ENCODE measurements at places on chromosomes 3 and 15.
A peak's percentile ranks its signal among the peaks of the same experiment; 100 is the strongest.

DNA sequence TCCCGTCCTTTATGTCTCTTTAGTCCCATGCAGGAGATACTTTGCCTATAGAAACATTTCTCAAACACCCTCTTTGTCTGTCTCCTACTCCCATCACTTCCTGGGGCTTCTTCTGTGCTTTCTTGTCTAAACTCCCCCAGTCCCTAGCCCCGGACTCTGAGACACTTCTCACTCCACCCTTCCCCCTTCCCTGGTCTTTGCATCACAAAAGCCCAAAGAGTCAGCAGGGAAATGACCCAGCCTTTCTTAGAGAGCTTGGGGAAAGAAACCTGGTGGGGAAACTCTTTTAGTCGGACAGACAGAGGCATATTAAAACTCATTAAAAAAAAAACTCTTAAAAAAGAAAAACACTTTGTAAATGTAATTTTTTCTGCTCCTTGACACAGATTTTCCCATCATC lies 211.2 kb downstream of the TJP1 start:
- DNase-seq: no peak

DNA sequence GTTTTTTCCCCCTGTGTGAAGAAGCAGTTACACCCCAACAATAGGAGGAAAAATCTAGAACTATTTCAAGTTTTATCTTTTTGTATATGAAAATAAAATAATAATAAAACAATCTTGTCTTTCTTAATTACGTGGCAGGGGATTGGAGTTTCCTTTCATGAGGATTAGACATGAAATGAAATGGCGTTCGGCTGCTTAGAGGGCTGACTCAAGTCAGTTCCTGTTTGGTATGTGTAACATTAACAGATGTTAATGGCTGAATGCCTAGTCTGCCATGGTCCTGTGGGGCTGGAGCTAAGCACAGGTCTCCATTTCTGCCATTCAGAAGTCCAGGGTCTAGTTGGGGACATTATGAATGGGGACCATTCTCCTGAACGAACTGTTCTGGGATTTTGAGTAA lies 3.1 kb upstream of the EXOG start:
- peak; percentile 28 for DNase-seq

DNA sequence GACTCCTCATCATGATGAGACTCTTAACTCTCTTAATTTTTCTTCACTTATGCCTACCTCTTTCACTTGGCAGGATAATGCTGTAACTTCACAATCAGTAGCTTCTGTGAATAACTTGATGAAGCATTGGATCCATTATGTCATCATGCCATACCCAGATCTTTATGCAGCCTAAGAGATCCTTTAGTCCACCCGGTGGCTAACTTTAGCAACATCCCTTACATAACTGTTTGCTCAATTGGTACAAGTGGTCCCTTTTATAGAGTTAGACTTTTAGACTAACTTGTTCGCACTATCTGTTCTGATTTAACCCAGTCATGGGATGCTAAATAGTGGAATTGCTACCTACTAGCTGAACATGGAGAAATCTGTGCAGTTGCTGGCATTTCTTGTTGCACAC lies 184.5 kb downstream of the USP13 start:
- no peak for DNase-seq

DNA sequence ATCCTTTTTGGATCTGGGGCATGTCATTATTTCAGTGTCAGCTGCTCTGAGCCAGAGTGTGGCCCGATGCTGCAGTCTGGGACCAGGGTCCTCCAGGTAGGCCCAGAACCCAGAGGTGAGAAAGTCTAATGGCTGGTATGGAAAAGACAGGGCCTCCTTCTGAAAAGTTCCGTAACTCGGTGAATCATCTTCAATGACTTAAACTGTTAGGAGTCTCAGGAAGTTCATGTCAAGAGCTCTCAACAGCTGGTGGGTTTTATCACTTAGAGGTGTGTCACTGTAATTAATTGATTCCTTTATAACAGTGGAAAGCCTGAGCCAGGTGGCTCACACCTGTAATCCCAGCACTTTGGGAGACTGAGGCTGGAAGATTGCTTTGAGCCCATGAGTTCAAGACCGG lies 28.5 kb upstream of the PDE8A start:
- no peak for DNase-seq

GRCh38 chr3:70621451-70621850 lies 309.0 kb upstream of the MDFIC2 start:
- no peak for DNase-seq

DNA sequence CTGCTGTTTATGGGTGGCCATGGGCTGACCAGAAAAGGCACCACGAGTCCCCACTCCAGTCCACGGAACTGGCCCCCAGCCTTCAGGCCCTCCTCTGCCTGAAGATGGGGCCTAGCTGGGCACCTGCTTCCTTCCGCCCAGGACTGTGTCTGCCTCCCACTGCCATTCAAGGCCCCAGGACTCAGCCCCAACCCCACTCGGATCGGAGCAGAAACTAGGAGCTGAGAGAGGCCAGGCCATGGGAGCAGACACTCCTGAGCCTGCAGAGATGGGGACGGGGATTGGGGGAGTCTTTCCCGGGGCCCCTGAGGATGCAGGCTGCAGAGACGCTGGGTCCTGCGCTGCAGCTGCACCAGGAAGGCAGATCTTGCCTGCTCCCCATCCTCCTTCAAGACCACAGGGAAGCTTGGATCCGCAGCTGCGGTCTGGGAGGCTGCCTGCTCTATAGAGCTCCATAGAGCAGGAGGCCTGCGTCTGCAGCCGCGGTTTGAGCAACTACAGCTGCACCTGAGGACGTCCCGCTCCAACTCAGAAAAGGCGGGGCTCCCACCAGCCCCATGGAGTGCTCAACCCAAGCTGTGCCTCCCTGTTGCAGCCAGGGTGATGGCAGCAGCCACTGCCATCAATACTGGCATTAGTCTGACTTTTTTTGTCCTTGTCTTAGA lies 383.9 kb upstream of the TMCO5A start:
- no peak for DNase-seq

- DNase-seq: no peak
Observed at GRCh38 chr15:101675015-101675414, 22.8 kb upstream of the TM2D3 start.

DNA sequence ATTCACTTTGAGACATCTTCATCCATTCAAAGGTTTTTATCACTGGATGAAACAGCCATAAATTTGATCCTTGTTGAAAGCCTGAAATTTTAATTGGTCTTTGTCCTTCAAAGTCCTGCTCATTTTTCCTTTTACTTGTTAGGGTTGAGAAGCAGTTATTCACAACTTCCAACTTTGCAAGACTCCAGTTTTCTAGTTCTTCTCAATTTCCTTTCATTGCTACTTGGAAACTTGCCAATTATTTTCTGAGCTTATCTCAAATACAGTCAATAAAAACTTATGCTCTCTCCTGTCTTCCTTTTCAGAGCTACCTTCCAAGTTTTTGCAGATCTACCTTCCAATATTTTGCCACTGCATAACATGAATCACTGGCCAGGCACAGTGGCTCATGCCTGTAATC lies 23.7 kb upstream of the CD276 start:
- no peak for DNase-seq

Measured in fibroblast of the conjunctiva (primary cell).